ENCODE measurements at places on chromosomes 3 and 15.
A peak's percentile ranks its signal among the peaks of the same experiment; 100 is the strongest.

GRCh38 chr3:147299656-147300055, 106.7 kb downstream of the ZIC4 start:
- peak; percentile 48 for DNase-seq

- no peak for DNase-seq
Measured at GRCh38 chr3:58858126-58858525, 191.6 kb upstream of the FAM3D start.

- DNase-seq, result no peak
Measured at GRCh38 chr3:159346271-159346903, 544.5 kb downstream of the MFSD1 start.

GRCh38 chr15:64024172-64025050, 21.9 kb downstream of the DAPK2 start:
- peak; percentile 55 for DNase-seq

- DNase-seq, result peak; percentile 48
Measured at GRCh38 chr15:66287461-66288057, 5.8 kb upstream of the DIS3L start.
